ENCODE measurements at places on chromosomes 16 and 17.

GRCh38 chr17:36869856-36870719, 67.2 kb upstream of the LHX1 start:
- DNase-seq = no peak

- DNase-seq = no peak
Observed at GRCh38 chr16:48560692-48561091, 49.3 kb downstream of the N4BP1 start.

GRCh38 chr17:29753845-29754439, 131.2 kb upstream of the CORO6 start:
- no peak for DNase-seq

DNA sequence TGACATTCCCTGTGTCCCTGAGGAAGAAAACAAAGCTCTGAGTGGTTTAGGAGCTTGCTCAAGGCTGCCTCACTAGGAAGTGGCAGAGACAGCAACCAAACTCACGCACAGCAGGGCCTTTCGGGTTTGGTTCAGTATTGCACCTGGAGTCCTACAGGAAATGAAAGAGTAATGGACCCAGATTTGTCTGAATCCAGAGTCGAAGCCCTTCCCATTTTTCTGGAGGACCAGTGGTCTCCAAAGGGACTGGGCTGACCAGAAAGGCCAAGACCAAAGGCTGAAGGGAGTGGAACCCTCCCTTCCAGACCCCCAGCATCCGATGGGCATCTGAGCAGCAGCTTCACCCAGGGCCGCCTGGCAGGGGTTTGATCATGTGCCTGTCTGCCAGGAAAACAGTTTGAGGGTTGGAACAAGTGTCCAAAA, 85.5 kb upstream of the RPL38 start:
- DNase-seq = no peak
